ENCODE measurements at places on chromosomes 12 and 14.
A peak's percentile ranks its signal among the peaks of the same experiment; 100 is the strongest.

GRCh38 chr14:104111301-104112112 is 26.0 kb downstream of the ASPG start:
- DNase-seq = no peak

GRCh38 chr14:89139404-89140247 is 277.4 kb downstream of the FOXN3 start:
- no peak for DNase-seq

GRCh38 chr14:53963320-53964227 is 6.9 kb upstream of the BMP4 start:
- no peak for DNase-seq

- DNase-seq = no peak
Observed at GRCh38 chr14:99408286-99408970, 72.2 kb downstream of the SETD3 start.

GRCh38 chr14:55274751-55275150 is 3.5 kb downstream of the FBXO34 start:
- peak; percentile 50 for DNase-seq

DNA sequence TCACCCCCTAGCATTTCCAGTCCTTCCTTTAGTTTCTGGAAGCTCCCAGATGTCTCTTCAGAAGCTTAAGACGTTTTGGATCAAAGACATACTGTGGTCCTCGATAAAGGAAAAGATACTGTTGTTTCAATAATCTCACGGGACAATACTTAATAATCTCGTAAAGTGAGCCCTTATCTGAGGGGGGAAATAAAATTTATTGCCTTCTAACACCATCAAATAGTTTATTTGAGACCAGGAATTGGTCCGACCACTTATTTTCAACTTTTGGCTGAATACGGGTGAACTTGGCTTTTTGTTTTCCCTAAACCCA is 640 bp upstream of the G2E3 start:
- DNase-seq = no peak
